Iris pigment epithelial cell (primary cell): ENCODE measurements at places on chromosomes 3 and 15.
A peak's percentile ranks its signal among the peaks of the same experiment; 100 is the strongest.

GRCh38 chr3:104458657-104459056 is 908.1 kb upstream of the ALCAM start:
- DNase-seq = no peak

DNA sequence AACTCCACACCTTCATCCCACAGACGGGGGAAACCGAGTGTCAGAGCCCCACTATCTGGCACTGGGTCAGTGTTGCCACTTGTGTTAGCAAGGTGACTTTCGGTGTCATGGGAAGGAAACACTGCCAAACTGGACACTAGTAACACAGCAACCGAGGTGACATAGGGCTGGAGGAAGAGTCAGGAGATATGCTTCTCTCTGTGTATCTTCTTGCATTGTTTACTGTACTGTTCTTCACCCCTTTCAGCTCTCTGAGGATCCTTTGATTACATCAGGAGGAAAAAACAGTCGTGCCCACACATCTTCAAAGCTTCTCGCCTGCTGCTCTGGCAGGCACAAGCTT is 109.4 kb upstream of the RAD18 start:
- DNase-seq = no peak

DNA sequence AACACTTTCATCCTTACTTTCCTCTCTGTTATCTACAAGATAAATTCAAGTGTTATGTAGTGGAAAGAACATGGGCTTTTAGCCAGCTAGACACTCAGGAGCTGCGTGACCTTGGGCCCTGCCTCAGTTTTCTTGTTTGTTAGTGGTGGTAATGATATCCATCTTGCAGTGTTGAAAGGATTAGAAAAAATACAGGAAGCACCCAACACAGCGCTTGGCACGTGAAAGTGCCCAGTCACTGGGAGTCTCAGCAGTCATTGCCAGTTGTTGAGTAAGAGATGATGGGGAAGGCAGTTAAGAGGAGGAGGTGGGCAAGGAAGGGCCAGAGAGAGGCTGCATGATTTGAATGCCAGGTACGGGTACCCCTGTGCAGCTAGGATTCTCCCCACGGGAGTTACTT is 5.3 kb downstream of the PDIA5 start:
- DNase-seq = no peak

DNA sequence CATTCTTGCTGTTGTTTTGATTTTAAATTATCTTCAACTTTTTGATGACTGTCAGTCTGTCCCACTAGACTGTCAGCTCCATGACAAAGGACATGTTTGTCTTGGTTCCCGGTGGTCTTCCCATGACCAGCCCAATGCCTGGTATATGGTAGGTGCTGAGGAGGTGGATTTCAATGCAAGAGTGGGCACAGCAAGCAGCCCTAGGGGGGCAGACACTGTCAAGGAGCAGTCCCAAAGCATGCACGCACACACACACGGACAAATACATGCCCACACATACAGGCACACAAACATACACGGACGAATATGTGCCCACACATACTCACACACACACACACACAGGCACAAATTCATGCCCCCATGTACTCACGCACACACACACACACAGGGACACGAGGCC is 12.0 kb downstream of the KLF15 start:
- DNase-seq = no peak

GRCh38 chr15:39495871-39496840 is 84.7 kb upstream of the THBS1 start:
- peak; percentile 74 for DNase-seq

GRCh38 chr3:157152930-157153329 is 7.0 kb downstream of the CCNL1 start:
- DNase-seq = no peak

DNA sequence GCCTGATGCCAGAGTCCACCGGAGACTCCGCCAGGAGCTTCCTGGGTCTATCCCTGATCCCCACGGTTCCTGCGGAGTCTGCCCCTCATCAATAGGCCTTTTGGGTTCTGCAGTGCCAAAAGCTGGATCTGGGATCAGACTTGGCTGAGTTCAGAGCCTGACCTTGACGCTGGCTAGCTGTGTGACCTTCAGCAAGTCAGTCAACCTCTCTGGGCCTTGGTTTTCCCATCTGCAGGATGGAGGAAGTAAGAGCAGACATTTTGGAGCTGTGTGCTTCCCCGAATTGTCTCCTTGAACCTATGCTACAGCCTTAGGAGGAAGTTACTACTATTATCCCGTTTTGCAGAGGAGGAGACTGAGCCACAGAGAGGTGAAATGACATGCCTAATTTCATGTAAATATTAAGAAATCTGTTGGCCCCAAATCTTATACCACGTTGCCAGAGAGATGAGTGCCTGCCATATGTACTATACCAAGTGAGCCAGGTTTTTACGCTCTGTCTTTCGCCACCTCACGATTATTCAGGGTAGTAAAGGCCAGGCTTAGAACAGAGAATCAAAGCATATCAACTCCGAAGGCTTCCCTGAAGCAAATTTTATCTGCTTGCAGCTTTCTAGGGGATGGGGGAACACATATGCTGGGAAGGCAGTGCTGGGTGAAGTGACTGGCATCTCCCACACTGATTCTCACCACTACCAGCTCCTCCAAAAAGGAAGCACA is 112.5 kb downstream of the SRGAP3 start:
- no peak for DNase-seq

DNA sequence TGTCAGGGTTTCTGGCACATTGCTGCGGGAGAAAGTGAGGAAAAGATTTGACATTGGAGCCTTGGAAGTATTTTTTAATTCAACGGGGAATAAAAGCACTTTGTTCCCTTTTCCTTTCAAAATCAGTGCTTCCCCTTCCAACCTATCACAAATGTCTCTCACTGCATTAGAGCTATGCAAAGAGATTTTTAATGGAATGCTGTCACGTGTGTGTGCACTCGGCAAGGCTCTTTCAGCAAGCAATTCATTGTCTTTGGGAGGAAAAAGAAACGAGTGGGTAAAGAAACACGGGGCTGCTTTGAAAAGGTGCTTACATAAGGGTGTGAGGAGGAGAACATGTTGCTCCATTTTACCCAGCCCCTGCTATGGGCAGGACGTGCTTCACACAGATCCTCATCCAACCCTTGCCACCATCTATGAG is 490.4 kb upstream of the PROK2 start:
- DNase-seq = no peak

DNA sequence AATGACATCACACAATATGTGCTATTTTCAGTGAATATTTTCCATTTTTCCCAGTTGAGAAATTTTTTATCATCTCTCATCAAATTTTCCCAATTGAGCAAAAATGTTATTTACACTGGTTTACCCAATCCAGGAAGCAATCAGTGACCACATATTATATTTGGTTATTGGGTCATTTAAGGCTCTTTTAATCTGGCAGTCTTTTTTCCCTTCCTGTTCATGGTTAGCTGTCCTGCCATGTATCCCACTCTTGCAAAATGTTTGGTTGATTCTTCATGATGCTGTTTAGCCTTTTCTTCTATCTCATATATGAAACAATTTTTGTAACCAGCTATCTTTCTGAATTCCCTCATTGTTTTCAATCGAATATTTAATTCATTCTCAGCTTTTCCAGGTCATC is 626.0 kb downstream of the RBMS3 start:
- no peak for DNase-seq

DNA sequence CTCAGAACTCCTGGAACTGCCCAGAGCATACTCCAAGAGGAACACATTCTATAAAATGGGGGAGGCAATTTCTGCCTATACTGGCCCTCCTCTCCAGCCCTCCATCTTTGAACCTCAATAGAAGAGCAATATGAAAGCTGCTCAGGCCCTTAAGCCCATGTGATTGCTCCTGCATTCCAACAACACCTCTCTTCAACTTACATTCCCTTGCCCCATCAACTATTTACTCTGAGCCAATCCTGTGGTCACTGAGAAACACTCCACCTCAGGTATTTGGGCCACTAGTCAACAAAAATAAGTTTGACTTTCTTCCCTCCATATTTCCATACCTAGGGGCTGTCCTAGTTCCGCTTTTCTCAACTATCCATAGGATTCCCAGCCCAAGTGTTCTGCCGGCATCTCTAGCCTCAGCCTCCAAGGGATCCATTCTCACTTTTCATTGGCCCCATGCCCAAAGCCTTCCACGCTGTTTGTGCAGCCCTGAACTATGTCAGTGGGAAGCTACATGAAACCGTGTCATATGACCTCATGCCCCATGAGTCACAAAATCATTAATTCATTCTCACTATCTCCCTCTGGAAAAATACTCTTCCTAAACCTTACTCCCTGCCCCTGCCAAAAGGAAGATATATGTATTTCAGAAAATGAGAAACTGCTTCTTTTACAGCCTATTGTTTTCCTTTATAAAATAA is 61.6 kb downstream of the GJD2 start:
- peak; percentile 66 for DNase-seq
